ENCODE measurements at places on chromosomes 6 and 20.

DNA sequence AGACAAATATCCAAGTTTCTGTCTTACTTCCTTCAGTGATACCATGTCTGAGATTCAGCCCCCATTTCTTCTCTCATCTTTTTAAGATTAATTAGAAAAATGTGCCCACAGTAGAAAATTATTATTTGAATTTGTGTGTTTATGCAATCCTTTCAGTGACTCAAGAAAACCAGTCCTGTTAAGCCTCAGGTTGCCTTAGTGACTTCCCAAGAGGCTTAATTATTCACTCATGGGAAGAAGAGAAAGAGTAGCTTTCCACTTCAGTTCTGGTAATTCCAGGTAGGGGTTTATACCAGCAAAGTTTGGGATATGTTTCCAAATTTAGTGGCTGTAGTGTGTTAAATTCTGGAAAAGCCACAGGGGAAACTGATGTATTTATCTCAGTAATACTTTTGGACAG lies 149.1 kb downstream of the RIMS1 start:
- DNase-seq = no peak

DNA sequence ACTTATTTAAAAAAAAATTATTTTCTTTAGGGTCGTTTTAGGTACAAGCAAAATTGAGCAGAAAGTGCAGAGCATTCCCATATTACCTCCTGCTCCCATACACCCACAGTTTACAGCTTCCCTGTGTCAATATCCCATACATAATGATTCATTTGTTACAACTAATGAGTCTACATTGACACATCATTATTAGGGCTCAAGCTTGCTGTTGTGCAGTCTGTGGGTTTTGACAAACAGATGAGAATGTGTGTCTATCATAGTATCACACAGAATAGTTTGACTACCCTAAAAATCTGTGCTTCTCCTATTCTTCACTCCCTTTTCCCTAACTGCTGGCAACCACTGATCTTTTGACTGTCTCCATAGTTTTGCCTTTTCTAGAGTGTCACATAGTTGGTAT lies 9.4 kb downstream of the PSMF1 start:
- DNase-seq = no peak

GRCh38 chr6:56851074-56851473 lies 103.8 kb upstream of the BEND6 start:
- DNase-seq = no peak

GRCh38 chr6:21208796-21209186 lies 384.8 kb upstream of the SOX4 start:
- no peak for DNase-seq

GRCh38 chr6:89066940-89067646 lies 13.5 kb upstream of the PNRC1 start:
- DNase-seq = no peak

GRCh38 chr6:89260310-89260709 lies 43.2 kb upstream of the GABRR1 start:
- no peak for DNase-seq

- DNase-seq = no peak
Measured at GRCh38 chr6:87618531-87618930, 28.6 kb downstream of the ORC3 start.

DNA sequence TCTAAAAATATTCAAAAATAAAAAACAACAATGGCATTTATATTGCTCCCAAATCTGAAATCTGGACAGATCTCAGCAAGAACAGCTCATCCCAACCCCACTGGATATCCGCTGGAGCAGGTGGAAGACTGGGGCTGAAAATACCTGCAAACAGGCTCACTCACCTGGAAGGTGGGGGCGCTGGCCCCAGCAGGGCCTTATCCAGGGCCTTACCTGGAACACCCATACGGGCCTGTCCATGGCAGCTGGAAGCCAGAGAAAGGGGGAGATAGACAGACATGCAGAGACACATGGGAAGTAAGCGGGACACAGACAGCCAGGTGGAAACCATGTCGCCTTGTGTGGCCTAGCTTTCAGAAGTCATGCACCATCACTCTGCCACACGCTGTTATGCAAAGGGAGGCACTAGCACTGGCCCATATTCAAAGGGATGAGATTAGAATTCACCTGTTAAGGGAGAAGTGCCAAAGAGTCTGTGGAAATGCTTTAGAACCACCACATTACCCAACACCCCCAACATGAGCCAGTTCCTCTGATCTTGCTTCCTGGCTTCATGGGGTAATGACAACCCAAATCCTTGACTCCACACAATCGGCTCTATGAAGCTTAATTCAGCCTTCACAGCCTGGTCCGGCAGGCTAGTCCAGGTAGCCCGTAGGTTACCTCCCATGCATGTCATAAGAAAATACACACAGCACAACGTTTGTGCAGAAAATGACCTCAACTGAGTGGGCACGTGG lies 99.0 kb upstream of the CDYL start:
- no peak for DNase-seq

DNA sequence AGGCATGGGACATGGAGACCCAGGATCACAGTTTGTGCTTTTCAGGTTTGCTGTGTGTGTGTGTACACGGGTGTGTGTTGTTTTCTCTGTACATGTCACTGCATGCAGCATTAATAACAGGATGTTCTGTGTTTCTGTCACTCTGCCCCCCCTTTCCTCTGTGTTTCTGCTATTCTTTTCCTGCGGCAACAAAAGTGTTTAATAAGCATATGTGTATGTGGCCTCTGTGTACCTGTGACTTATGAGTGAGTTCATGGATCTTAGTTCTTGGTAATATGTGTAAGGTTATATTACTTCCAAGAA lies 9.8 kb downstream of the SYNGAP1 start:
- no peak for DNase-seq

GRCh38 chr6:47091886-47092668 lies 49.9 kb upstream of the ADGRF1 start:
- no peak for DNase-seq

GRCh38 chr6:13694562-13694961 lies 17.1 kb downstream of the RANBP9 start:
- no peak for DNase-seq

DNA sequence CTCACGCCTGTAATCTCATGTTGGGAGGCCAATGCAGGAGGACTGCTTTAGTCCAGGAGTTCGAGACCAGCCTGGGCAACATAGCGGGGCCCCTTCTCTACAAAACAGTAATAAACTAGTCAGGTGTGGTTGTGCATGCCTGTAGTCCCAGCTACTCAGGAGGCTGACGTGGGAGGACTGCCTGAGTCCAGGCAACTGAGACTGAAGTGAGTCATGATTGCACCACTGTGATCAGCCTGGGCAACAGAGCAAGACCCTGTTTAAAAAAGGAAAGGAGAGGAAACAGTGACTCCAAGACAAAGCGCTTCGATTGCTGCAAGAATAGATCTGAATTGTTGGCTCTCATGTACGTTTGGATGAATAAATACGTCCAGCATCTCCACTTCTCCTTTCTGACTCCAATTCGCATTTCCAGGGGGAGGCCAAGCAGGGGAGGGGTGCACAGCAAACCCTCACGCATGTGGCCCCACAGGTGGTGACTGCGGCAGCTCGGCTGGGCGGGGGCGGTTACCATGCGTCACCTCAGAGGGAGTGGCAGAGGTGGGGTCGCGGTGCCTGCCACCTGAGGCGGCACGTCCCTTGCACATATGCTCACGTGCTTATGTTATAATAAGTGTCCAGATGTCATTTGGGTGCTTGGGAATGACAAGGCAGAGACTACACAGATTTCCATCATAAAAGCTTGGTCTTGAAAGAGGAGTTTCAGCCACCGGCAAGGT lies 95.1 kb upstream of the MPC1 start:
- DNase-seq = no peak

GRCh38 chr6:158518191-158519127 lies 41.4 kb upstream of the TMEM181 start:
- DNase-seq = no peak

DNA sequence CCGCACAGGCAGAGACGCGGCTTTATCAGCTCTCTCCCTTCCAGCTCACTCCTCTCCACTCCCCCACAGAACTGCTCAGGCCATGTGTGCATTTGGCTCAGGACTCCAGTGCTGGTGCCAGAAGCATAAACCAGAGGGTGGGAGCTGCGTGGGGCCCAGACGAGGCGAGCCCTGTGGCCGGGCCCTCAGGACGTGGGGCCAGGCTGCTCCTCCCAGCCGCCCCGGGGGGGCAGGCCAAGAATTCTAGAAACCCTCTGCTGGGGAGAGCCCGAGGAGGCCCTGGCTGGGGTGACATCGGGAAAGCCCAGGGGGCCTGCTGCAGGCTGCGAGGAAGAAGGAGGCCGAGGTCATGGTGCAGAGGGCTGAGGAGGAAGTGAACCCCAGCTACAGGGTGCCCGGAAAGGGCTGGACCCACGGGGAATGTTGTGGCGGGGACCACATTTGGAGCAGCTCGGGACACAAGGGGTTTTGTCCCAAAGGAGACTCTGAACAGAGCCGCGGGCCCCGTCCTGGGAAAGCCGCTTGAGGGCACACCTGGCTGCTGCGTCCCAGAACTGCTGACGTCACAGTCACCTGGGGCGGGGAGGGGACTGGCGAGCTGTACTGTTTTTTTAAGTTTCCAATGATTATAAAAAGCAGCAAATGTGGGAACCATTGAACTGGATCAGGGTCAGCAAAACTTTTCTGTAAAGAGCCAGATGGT lies 107.1 kb downstream of the BANF2 start:
- no peak for DNase-seq

- no peak for DNase-seq
Measured at GRCh38 chr6:25053875-25054371, 118.2 kb upstream of the RIPOR2 start.

DNA sequence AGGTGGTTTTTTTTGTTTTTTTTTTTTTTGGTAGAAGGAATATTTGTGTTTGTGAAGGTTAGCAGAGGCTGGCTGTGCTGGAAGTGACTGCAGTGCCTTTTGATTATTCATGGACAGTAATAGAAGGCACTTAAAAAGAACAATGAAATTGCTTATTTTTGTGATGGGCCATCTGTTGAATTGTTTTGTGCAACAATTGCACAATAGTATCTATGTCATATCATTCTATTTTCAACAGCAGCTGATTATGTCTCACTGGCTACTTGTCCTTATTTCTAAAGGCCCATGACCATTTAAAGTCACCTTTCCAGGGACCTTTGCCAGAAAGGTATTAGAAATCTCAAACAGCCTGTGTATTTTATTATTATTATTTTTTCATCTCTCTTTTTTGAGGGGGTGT lies 70.6 kb downstream of the AFG1L start:
- DNase-seq = no peak

DNA sequence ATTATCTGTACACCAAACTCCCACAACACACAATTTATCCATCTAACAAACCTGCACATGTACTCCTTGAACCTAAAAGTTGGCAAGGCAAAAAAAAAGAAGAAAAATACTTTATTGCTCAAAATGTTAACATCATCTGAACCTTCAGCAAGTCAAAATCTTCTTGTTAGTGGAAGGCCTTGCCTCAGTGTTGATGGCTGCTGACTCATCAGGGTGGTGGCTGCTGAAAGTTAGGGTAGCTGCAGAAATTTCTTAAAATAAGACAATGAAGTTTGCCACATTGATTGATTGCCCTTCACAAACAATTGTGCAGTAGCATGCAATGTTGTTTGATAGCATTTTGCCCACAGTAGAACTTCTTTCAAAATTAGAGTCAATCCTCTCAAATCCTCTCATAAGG lies 2.7 kb upstream of the WFDC11 start:
- no peak for DNase-seq

GRCh38 chr6:168525926-168526630 lies 85.1 kb downstream of the SMOC2 start:
- DNase-seq = no peak

DNA sequence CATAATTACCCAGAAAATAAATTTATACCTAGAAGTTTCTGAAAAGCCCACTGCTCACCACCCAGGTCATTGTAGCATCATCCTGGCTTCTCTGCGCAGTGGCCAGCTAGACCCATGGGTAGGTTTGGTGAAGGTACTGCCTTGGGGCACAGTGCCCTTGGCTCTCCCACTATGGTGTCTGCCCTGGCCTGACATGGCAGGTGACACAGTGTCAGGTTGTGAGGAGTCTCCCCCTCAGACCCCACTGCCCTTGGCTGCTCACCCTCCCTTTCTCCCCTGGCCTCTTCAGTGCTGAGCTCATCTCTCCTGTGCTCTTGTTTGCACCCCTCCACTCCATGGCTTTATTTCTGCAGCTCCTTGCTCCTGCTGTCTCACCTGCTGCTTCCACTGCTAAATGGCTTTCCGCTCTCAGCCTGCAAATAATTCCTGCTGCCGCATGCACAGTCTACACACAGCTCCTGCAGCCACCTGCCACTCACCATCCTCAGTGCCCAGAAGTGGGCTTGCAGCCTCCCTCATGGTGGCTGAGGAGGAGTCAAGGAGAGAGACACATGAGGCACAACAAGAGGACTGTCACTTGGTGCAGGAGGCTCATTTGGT lies 313.4 kb upstream of the MOCS1 start:
- no peak for DNase-seq

- peak; percentile 8 for DNase-seq
Measured at GRCh38 chr6:142819603-142820337, 125.2 kb downstream of the HIVEP2 start.

DNA sequence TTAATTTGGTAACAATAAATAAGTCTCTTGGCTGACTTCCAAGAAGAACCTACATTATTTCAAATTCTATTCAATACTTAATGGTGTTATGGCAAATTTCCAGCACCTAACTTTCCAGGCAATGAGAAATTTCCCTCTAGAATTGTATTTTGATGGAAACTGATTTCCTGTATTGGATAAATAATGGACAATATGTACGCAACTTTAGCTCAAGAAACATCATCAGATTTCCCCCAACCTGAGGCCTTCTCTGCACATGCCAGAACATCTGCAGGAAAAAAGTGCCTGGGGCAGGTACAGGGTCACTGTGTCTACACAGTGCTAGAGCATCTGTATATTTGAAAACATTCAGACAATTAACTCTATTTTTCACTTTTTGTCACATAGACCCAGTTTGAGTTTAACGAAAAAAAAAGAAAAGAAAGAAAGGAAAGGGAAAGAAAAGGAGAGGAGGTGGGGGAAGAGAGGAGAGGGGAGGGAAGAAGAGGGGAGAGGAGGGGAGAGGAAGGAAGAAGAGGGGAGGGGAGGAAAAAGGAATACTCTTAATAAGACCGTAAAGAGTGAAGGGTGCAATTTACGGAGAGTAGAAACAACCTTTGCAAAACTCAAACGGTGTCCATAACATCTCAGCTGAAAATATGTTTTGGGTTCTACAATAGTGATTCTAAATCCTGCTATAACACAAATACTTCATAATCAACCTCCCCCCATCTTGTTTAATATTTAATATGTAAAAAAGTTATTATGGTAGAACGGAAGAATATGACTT lies 130.0 kb downstream of the TSHZ2 start:
- no peak for DNase-seq

DNA sequence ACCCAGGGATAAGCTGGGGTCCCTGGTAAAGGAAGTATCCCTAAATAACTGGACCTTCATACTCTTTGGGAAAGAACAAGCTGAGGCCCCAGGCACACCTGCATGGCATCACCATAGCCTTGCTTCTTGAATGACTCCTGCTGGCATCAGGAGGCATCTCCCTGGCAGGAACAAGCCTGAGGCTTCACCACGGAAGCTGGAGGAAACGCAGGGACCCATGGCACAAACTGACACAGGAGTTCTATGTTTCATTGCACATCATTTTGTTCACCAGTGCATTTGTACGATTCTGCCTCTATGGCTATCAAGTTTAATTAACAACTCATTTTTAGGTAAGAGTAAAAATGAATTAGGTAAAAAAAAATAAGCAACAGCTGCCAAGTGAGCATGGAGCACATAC lies 619 bp upstream of the PDE7B start:
- no peak for DNase-seq

All from activated CD8-positive, alpha-beta memory T cell treated with anti-CD3 and anti-CD28 coated beads for 1 hour (primary cell).